NCI-H2081 (cell line): ENCODE measurements at places on chromosomes 11 and 22.

DNA sequence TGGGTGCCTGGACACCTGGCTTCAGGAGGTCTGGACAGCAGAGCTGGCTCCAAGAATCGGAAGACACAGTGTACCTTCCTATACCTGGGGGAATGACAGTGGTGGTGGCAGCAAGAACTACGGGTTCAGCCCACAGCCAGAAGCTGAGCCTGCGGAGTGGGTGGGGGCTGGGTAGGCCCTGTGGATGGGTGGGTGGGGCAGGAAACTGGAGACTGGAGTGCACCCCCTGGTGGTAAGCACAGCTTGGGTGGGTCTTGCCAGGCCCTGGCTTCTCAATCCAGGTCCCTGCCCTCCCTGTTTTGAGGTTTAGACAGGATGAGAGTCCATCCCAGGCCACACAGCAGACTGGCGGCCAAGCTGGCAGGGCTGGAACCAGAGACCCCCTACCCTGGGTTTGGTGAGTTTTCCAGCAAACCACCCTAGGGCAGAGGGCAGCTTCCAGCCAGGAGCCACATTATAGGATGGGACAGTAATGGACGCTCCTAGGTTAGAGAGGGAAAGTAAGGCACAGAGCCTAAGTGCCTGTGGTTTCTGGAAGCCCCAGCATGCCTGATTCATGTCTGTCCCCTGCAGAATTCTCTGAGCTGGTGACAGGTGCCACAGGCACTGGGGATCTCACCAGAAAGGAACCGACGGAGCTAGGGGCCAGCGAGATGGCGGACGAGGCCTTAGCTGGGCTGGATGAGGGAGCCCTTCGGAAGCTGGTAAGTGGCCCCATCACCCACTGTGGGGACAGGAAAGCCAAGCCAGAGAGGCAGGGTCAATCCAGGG is 1.7 kb downstream of the SMTN start:
- peak; percentile 10 for DNase-seq

- no peak for DNase-seq
Observed at GRCh38 chr11:118238421-118238820, 13.6 kb upstream of the JAML start.

- no peak for DNase-seq
Observed at GRCh38 chr11:126410649-126411048, 55.2 kb downstream of the ST3GAL4 start.

- no peak for DNase-seq
Observed at GRCh38 chr11:40054631-40055030, 1404.8 kb downstream of the LRRC4C start.

- DNase-seq, result no peak
Observed at GRCh38 chr11:71418643-71419042, 29.6 kb downstream of the DHCR7 start.

- DNase-seq, result no peak
Observed at GRCh38 chr11:47879259-47880158, 31.4 kb upstream of the NUP160 start.

DNA sequence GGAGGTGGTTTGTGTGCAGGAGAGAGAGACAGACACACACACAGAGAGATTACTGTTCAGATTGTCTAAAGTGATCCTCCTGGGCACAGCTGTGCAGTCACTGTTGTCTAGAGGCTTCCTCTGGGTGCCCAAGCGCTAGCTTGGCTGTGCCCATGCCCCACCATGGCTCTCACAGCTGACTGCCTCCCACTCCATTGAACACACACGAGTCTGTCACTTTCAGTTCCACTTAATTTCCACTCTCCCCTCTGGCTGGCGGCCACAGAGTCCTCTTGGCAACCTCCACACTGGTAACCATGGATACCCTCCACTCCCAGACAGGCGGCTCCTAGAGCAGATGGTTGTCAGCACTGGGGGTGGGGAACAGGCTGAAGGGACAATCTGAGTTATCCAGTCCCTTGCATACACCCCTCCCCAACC is 29.1 kb downstream of the MAP6 start:
- peak; percentile 96 for DNase-seq

DNA sequence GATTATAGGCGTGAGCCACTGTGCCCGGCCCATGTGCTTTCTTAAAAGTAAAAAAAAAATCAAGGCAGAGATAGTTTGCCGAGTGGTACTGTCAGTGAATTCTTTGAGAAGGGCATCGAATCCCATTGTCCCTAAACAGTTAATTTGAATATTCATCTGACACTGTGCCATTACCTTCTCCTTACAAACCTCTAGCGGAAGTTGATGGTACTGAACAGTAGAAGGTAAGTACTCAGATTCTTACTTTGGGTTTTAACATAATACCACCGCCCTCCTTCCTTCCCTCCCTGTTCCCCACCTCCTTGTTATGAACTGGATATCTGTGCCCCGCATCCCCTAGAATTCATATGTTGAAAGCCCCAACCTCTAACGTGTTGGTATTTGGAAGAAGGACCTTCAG is 58.2 kb upstream of the CLMP start:
- no peak for DNase-seq

DNA sequence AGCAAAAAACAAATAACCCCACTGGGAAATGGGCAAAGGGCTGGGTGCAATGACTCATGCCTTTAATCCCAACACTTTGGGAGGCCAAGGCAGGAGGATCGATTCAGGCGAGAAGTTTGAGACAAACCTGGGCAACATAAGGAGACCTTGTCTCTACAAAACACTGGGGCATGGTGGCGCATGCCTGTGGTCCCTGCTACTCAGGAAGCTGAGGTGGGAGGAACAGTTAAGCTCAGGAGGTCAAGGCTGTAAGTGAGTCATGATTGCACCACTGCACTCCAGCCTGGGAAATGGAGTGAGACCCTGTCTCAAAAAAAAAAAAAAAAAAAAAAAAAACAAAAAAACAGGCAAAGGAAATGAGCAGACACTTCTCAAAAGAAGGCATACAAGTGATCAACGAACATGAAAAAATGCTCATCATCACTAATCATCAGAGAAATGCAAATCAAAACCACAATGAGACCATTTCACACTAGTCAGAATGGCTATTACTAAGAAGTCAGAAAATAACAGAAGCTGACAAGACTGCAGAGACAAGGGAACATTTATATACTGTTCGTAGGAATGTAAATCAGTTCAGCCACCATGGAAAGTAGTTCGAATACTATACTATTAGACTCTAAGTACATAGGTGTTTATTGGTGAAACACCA is 48.2 kb upstream of the SMCO4 start:
- no peak for DNase-seq

GRCh38 chr11:34030382-34030781 is 21.1 kb upstream of the CAPRIN1 start:
- DNase-seq, result no peak

GRCh38 chr11:119336744-119337469 is 2.6 kb downstream of the RNF26 start:
- DNase-seq, result no peak

DNA sequence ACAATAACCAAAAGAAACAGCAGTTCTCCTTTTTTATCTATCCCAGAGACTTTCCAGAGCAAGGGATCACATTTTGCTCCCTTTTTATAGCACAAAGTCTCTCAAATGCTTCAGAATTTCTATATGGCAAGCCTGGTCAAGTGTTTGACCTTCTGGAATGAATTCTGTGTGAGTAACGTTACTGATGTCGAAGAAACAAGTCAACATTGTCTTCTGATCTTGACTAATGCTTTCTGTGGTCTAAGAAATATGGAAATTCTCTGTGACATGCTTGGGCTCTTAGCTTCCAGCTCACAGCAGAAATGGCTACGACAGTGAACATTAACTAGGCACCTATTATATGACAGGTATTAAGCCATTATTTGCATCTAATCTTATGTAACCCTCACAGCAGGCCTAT is 411.7 kb downstream of the CADM1 start:
- no peak for DNase-seq

GRCh38 chr22:36052505-36052941 is 23.9 kb upstream of the RBFOX2 start:
- no peak for DNase-seq

DNA sequence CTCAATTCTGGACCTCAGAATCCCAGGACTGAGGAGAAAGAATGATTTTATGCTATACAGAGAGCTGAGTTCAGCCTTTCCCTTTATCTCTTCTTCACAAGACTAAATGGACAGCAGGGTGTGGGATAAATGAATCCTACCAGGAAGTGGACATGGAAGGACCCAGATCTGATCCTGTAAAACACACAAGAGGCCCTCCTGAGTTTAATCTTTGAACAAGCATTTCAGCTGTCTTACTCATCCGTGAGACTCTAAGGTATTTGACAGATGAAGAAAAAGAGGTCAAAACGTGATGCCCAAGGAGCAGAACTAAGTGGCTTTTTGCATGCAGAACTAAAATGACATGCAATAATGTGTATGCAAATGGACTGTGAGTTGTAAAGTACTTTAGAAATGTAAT is 511.3 kb downstream of the DLG2 start:
- DNase-seq, result no peak

- DNase-seq, result peak; percentile 64
Observed at GRCh38 chr22:23537416-23537815, 42.7 kb downstream of the IGLL1 start.

GRCh38 chr11:14789879-14790484 is 102.0 kb downstream of the CYP2R1 start:
- DNase-seq, result no peak

- DNase-seq, result peak; percentile 88
Observed at GRCh38 chr11:120894202-120894985, 129.5 kb upstream of the TBCEL start.

GRCh38 chr22:37990862-37991261 is 6.5 kb upstream of the SOX10 start:
- no peak for DNase-seq

- DNase-seq, result no peak
Observed at GRCh38 chr11:94826415-94826814, 58.3 kb downstream of the AMOTL1 start.

GRCh38 chr11:35619116-35619854 is 1.0 kb downstream of the FJX1 start:
- peak; percentile 81 for DNase-seq

GRCh38 chr11:1631066-1631568 is 1.5 kb downstream of the KRTAP5-5 start:
- no peak for DNase-seq

- DNase-seq, result no peak
Observed at GRCh38 chr22:18077087-18077638, 627 bp upstream of the PEX26 start.

GRCh38 chr22:33321466-33321865 is 263.3 kb upstream of the SYN3 start:
- no peak for DNase-seq

- no peak for DNase-seq
Observed at GRCh38 chr11:123448823-123449222, 18.8 kb downstream of the GRAMD1B start.

- DNase-seq, result no peak
Observed at GRCh38 chr11:64296236-64296635, 3.9 kb upstream of the CATSPERZ start.

GRCh38 chr11:76102802-76103201 is 103.5 kb downstream of the WNT11 start:
- DNase-seq, result no peak

DNA sequence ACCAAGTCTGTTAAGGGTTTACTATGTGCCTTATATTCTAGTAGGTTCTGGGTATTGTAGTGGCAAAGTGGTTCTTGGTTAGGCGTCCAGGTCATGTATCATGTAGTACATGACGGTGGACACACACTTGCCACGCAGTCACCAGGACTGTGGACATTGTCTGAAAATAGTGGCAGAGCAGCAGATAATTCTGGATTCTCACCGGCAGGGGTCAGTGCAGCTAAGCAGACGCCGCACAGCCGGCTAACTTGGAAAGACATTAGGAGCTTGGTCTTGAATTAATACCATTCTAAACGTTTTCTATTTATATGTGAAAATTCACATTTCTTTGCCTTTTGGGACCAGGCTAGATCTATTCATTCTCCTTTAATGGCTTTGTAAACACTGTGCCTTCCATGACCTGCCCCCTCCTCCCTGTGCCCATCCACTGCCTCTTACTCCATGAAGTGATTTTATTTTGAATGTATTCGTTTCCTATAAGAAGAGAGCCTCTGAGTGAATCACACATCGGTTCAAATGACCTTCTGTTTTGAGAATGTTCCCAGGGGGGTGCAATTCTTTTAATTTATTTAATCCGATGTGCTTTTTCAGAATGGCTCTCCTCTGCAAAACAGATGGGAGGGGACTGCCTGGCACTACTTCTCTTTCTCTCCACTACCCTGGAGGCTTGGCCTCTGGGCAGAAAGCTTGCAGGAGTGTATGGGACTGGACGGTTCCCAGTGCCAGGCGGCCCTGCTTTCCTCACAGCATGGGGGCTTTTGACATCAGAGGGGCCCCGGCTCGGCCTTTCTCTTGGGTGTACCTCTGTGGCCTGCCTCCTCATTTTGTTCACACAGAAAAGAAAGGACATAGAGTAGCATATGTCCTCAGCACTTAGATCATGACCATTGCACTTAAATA is 378.0 kb downstream of the NTM start:
- peak; percentile 58 for DNase-seq

- peak; percentile 48 for DNase-seq
Observed at GRCh38 chr11:62705413-62705812, 1.8 kb downstream of the BSCL2 start.

DNA sequence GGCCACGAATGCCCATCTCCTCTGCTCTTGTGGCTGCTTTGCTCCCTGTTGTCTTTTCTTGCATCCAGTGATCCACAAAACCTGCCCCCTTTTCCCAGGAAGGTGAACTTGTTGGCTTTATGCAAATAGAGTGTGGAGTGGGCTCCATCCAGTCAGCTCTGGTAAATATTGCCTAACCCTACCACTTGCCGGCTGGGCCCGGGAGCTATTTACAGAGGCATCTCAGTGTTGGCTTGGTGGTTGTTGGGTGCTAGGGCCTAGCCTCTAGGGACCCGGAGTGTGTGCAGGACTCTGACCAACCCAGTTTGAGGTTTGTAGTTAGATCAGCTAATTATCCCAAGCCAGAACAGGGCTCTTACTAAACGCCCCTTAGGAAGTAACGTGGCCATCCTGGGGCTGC is 40.8 kb upstream of the TLCD5 start:
- no peak for DNase-seq

DNA sequence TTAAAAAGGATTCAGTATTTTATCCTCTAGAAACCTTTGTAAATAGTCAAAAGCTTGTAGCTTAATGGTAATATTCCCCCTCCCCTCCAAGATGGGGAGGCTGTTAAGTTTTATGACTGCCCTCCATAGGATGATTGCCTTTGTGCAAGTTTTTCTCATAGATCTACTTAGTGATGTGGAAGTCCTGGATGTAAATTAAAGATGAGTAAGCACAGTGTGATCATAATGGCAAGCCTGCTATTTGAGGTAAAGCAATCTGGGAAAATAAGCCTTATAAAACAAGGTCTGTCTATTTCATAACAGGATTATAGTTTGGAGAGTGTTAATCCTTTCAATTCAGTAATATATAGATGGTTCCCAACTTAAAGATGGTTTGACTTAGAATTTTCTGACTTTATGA is 216.3 kb downstream of the DDX10 start:
- DNase-seq, result no peak

GRCh38 chr22:36985211-36985889 is 33.9 kb downstream of the TST start:
- no peak for DNase-seq
